ENCODE measurements at places on chromosomes 2 and 18.
A peak's percentile ranks its signal among the peaks of the same experiment; 100 is the strongest.

DNA sequence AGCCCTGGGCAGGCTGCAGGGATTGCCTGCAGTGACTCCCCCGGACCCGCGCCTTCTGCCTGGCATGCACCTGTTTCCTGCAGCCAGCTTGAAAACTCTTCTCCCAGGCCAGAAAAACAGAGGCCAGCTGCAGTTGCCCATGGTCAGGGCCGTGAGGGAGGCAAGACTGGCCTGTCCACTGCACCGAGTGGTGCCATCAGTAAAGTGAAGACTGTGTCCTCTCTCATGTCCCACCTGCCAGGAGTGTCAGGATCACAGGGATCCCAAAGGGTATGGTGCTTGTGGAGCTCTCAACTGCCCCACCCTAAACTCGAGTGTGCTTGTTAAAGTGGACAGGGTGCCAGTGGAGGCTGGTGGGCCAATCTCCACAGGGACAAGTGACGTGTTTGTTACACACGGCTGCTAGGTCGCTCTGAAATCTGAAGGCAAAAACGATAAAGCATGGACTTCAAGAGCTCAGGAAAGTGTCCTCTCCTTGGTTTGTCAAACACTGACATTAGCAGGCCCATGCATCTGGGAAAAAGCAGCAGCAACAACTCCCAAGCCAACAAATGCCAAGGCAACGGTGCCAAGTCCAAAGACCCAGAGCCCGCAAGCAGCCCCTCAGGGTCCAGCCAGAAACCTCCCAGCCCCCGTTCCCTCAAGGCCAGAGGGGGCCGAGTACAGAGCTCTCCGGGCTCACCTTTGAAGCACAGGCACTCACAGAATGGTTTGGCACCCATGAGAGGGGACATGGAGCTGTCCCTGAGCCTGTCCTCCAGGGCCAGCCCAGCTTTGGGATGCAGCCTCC lies 213.2 kb downstream of the HDAC4 start:
- DNase-seq: no peak

DNA sequence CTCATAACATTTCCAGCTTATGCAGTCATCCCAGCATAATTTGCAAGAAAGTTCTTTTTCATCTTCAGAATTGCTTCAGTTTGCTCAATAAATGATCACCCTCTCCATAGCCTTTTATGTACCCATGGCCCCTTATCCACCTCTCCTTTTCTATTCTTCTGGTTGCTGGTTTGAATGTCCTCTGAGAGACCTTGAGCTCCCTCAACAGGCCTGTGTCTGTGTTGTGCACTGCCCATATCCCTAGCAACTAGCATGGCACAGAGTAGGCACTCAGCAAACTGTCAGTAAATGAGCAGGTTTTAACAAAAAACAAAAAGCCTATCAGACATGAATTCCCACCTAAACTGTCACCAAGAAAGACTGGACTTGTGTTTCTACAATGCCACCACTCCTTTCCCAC lies 160.5 kb downstream of the AKAIN1 start:
- DNase-seq: no peak

- DNase-seq: no peak
Measured at GRCh38 chr2:81061016-81061415, 756.5 kb upstream of the LRRTM1 start.

GRCh38 chr2:9769171-9770005 lies 73.9 kb upstream of the TAF1B start:
- peak; percentile 37 for DNase-seq

GRCh38 chr18:57025540-57025939 lies 121.3 kb upstream of the BOD1L2 start:
- DNase-seq: no peak

DNA sequence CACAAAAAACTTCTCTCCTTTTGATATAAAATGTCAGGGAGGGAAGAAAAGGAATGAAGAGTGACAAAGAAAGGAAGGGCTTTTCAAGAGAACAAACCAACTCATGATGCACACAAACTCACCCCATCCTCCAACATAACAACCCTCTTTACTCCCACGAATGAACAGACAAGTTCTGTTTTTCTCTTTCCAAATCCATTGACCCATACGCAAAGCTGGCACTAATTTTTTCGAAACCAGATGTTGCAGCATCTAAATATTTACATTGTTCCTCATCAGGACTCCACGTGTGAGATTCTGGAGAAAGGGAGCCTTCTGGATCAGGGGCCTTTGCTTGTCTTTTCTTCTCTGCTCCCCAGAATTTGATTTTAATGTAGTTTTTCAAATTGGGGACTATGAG lies 143.3 kb upstream of the BCL2L11 start:
- no peak for DNase-seq

- no peak for DNase-seq
Measured at GRCh38 chr2:212939777-212940531, 211.5 kb downstream of the IKZF2 start.

- no peak for DNase-seq
Measured at GRCh38 chr18:62617793-62618591, 95.2 kb downstream of the ZCCHC2 start.

GRCh38 chr2:113034016-113034415 lies 18.7 kb downstream of the IL36B start:
- no peak for DNase-seq

GRCh38 chr2:69053416-69053965 lies 40.5 kb downstream of the ANTXR1 start:
- no peak for DNase-seq

DNA sequence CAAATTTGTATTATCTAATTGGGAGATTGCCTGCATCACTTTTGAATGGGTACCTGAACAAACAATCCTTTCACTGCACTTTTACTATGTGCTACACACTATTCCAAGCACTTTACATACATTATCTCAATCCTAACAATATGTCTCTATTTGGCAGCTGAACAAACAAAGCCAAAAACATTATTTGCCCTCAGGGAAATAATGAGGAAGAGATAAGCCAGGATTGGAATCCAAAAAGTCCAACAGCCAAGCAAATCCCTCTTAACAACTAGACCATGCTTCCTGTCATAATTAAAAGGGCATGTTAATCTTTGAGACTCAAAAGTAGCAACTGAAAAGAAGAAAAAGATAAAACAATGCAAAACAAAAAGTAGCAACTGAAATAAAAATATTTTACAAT lies 32.1 kb downstream of the RPRD1A start:
- DNase-seq: no peak

- DNase-seq: no peak
Measured at GRCh38 chr2:189109921-189110397, 69.6 kb downstream of the COL5A2 start.

GRCh38 chr18:57352271-57352701 lies at the start of gene ST8SIA3:
ST8SIA3 (plus strand) TSS chr18:57352557; CDS start chr18:57352847, 290 bp downstream.
- no peak for DNase-seq

DNA sequence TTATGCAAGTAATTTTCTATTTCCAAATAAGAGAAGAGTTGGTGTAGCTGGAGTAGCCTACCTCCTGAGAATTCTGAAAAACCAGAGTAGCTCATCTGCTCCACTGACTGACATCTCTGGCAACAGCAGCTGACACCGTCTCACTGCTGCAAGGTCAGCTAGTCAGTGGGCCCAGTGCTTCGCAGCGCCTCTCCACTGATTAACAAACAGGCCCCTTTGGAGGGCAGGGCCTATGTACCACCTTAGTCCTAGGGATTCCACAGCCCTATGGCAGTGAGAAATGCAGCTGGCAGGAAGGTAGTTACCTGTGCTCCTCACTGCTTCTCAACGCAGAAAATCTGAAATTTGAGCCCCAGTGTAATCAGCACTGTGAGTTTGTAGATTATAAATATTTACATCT lies 97.5 kb downstream of the DLGAP1 start:
- DNase-seq: no peak

DNA sequence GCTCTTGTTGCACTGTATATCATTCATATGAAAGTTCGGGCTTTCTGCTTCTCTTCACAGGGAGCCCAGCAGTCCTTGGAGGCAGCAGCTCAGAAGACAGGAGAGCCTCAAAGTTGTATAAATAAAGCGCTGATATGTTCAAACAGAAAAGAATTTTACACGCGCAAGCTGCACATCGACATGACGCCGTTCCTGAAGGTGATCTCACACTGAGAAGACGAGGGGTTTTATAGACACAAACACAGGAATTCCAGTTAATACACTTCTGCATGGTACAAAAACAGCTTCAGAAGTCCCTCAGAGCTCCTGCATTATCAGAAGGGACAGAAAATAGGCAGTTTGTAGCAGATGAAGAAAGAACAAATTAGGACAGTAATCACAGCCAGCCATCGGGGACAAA lies 81.6 kb downstream of the KIAA2012 start:
- no peak for DNase-seq

DNA sequence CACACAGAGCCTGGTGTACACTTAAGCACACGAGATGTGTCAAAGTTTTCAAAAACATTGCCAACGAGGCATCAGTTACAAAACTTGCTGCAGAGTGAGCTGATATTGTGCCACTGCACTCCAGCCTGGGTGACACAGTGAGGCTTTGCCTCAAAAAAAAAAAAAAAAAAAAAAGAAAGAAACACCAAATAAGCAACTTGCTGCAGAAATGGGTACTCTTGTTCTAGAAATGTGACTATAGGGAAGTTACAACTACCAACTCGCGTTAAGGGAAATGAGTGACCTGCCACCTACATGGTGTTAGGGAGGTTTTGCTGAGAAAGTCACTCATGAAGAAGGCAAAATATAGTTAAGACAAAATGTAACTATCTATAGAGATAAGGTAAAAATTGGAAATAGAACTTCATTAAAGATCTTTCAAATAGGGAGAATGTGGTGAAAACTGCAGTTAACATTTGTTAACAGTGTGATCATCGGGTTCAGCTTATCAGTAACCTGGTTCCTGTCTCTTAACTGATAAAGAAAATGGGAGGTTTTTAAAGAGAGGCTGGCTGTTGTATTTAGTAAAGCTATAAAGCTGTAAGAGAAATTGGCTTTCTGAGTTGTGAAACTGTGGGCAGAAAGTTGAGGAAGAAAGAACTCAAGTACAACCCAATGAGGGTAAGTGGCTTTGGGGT lies at the start of gene IL1RL1:
TSS of gene IL1RL1 (plus strand) at position 600 of the 677 bp plus-strand sequence. CDS start 26,702 bp downstream, outside the sequence.
- DNase-seq: no peak

GRCh38 chr2:234309431-234309830 lies 187.4 kb downstream of the ARL4C start:
- DNase-seq: no peak
